ENCODE measurements at places on chromosomes 3 and 15.

DNA sequence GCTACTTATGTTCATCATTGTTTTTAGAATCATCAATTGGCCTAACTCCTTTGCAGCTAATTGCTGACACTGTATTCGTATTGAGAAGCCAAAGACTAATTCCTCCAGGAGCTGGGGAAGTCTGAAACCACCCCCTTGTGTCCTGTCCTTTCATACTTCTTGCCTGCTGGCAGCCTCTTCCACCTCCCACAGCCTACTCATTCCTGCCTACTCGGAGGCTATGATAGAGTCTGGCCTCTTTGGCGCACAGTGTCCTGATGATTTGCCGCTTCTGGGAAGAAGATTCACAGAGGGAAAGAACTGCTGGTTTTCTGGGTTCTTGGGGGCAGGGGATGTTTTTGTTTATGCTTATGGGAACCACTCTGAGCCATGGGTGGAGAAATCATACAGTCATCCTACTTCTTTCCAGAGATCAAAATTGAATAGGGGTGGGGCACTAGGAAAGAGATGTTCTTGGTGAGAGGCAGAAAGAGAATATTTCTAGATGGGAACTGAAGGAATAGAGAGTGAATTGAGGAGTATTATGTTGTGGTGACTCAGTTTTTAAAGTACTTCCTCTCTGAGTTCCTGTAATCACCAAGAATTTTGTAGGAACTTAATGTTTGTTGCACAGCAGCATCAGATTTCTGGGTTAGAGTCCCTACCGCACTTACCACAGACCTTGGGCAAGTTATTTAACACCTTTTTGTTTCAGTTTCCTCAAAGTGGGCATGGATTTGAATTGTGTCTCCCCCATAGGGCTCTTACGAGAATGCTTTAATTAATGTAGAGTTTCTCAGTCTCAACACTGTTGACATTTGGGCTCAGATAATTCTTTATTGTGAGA, 22.1 kb upstream of the SCAANT1 start:
- DNase-seq: no peak

- DNase-seq: no peak
Observed at GRCh38 chr3:64563751-64564150, 124.0 kb downstream of the ADAMTS9 start.

- DNase-seq: no peak
Observed at GRCh38 chr15:57415602-57416001, 39.3 kb downstream of the CGNL1 start.

- DNase-seq: no peak
Observed at GRCh38 chr3:21785765-21786437, 34.9 kb upstream of the ZNF385D start.

GRCh38 chr3:135228201-135228600, 433.1 kb downstream of the EPHB1 start:
- DNase-seq: no peak

DNA sequence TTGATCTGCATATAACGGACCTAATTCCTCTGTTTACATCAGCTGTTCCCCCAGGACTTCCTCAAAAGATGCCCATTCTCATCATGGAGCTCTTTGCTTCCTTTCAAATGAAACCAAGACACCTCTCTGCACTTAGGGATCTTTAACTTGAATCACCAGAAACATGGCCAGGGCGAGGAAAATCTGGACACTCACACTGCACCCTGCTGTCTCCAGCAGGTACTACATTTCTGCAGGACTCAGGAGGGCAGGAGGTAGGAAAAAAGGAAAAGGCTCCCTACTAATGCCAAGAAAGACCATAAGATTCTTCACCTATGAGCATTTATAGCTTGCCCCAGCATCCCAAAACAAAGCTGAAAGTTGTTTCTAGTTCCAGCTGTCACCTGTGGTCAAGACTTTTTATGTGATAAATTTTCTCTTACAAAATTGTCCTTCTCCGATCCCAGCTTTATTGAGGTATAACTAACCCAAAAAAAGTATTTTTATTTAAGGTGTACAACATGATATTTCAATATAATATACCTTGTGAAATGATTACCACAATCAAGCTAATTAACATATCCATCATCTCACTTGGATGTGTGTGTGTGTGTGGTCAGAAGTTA, 87.3 kb upstream of the C15orf61 start:
- DNase-seq: no peak

DNA sequence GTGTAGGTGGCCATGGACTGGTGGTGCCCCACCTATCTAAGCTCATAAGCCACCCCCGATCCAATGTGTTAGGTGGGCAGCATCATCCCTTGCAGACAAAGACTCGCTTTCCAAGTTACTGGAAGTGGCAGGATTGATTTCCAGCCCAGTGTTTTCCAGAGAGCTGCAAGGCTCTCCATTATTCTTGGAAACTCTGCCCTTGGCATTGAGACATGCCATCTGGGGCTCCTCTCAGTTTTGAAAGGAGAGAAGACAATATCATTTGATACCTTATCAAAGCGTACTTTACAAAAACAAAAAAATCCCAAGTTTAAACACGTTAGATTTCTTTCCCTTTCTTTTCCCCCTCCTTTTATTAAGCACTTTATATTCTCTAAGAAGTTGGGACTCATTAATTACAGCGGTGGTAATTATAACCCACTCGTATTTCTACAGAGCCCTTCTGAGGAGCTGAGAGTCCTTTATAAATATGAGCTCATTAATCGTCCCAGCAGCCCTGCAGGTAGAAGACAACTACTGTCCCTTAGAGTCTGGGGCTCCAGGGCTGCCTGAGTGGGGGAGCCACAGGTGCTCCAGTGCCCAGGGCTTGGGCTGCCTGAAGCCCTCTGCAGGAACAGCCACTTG, 226.1 kb downstream of the TLE3 start:
- no peak for DNase-seq

GRCh38 chr3:9167222-9167621, 82.2 kb downstream of the SRGAP3 start:
- no peak for DNase-seq

- no peak for DNase-seq
Observed at GRCh38 chr3:71695000-71695482, 30.2 kb downstream of the EIF4E3 start.

DNA sequence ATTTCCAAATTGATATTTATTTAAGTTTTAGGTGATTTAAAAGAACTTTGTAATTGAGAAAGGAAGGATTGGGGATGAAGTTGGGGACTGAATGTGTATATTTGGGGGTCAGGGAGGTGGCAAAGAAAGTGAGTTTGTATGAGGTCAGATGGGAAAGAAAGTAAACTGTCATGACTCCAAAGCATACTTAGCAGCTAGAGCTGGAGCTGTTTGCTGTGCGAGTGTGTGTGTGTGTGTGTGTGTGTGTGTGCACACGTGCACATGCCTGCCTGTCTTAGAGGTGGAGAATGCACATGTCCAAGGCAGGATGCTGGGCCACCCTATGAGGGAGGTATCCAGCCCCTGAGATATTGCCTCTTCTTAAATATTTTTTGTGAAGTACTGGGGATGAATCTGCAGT, 21.0 kb downstream of the BOC start:
- DNase-seq: no peak

DNA sequence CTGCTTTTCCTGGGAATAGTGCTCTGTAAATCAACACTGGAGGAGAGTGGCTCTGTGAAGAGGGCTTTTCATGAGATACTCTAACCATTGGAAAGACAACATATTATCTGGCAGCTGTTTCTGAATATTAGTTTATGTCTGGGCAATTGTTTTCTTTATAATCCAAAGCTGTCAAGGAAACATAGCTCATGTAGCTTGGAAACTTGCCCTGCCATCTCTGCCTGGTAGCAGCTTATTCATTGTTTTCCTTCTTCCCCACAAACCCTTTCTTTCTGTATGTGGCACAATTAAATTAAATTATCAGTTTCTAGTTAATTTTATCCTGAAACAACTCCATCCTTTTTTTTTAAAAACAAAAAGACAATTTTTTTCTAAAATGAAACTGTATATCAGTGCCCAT, 160.0 kb downstream of the EDEM1 start:
- DNase-seq: no peak

GRCh38 chr15:39710681-39711080, 72.0 kb downstream of the FSIP1 start:
- DNase-seq: no peak

GRCh38 chr3:39106281-39106811, 1.1 kb downstream of the GORASP1 start:
- no peak for DNase-seq

DNA sequence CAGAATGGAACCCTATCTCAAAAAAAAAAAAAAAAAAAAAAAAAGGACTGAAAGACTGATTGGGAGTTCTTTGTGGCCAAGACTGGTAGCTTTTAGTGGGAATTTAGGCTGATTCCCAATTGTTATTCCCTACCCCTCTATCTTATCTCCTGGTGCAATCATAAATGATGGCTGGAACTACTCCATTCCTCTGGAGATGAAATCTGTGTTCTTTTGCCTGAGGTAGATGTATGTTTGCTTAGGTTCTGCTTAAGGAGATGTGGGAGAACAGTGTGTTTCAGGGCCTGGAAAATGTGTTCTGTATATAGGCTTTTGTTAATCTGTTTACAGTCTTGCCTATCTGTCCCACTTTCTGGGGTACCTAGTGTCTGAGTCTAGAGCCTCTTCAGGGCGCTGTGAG, 19.5 kb downstream of the UBE2Q2 start:
- no peak for DNase-seq

DNA sequence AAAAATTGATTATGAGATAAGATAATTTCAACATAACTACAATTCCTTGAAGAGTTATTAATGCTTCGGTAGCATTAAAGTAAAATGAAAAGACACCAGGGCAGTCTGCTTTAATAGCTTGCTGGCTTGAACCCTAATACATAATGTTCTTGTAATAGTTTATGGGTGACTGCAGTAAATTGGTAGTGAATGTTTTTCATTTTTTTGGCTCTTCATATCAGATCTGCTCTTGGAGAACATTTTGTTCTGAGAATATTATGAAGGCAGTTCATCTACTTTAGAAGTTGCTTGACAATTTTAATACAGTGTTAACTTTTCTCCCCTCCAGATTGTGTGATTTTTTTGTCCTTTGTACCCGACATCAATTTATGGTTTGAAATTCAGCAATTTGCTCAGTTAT, 128.4 kb downstream of the ZBTB20 start:
- DNase-seq: no peak

DNA sequence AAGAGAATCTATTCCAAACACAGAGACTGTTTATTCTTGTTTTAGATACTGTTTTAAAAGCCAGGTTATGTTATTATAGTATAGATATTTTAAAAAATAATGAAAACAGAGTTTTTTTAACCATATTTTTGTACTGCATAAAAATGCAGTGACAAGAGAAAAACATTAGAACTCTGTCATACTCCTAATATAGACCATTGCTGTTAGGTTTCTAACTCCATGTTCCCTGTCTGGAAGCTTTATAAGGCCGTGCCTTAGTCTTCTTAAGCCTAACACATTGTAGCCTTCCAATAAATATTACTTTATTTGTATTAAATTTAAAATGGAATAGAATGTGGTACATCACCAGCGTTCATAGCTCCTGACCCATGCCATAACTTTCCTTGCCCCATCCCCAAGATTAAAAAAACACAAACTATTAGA, 53.2 kb downstream of the MBNL1 start:
- no peak for DNase-seq

- no peak for DNase-seq
Observed at GRCh38 chr3:162092751-162093150, 596.1 kb downstream of the OTOL1 start.

DNA sequence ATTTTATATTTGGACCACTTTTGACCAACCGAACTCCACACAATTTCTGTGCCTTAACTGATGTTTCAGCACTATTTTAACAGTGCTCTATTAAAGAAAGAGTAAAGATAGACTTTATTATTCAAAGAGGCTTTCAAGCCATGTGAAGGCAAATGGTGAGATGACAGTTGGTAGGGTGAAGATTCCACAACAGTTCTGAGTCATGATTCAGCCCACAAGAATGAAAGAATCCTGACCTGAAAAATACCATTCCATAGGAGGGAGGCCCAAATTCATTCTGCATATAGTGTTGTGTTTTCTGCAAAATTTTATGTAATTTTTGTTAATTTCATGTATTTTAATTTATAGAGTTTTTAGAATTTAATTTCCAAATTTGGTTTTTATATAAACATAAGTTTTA, 135.6 kb upstream of the STAC start:
- DNase-seq: no peak

- DNase-seq: no peak
Observed at GRCh38 chr3:16740515-16740914, 135.3 kb upstream of the DAZL start.

GRCh38 chr15:77180270-77180669, 109.4 kb upstream of the TSPAN3 start:
- no peak for DNase-seq

DNA sequence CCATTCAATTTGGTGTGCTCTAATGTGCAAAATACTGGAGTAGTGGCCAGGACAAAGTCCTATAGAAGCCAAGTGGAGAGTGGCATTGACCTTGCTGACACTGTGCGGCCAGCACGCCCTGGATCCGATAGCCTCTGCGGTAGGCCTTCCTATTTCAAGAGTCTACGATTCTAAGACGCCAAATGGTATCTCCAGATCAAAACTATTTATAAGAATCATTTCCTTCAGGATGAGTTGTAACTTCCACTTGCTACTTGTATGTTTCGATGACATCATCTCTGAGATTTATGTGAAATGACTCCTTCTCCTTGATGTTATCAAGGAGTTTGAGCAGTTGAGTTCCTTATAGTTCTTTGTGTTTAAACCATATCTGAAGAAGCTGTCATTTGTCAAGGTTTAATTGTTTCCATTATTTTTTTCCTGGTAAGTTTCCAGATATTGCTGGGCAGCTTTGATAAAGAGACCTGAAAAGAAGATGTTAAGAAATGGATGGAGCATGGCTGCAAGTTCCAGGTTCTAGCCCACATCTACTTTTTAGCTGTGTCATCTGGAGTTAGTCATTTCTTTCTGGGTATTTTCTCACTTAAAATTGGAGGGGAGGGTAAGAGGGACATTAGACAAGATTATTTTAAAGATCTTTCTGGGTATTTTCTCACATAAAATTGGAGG, 71.8 kb downstream of the TMEM44 start:
- DNase-seq: no peak

- no peak for DNase-seq
Observed at GRCh38 chr3:74420538-74421124, 193.8 kb downstream of the CNTN3 start.

GRCh38 chr3:78734048-78734637, 1033.7 kb downstream of the ROBO1 start:
- no peak for DNase-seq

DNA sequence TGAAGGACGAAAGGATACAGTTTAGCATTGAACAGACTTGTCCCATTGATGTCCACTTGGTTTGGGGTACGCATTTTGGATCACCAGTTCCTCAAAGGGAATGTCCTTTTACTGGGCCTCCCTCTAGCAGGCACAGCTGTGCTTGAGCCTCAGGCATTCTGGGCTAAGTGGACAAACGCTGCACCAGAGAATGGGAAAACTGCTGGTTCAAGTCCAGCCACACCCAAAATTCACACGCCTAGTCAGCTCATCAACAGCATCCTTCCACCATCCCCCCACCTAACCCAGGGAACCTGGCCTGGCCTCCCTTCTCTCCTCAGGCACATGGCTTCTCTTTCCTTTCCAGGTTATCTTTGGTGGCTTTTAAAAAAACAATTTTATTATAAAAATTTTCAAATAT, 59.1 kb upstream of the ALDH1A3 start:
- no peak for DNase-seq

All from stimulated activated CD4-positive, alpha-beta T cell treated with anti-CD3 and anti-CD28 coated beads, TNF-alpha, amount 100 ng/mL, for 24 hours (primary cell).